ENCODE measurements at places on chromosomes 3 and 15.

DNA sequence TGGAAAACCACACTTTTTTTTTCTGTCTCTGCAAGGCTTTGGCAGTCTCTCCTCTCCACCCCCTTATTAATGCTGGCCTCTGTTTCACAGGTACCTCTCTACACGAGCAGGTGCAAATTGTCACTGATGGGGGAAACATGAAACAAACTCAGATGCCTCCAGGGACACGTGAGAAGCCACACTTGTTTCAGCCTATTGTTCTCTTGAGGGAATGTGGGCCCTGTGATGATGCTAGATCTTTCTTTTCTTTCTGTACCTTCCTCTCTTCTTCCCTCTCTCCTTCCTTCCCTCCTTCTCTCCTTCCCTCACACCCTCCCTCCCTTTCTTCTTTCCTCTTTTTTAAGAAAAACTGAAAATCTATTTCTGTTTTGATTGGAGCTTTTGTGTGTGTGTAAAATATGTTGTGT, 5.7 kb upstream of the BLM start:
- no peak for DNase-seq

- no peak for DNase-seq
These were observed 406.9 kb downstream of the TIGIT start for GRCh38 chr3:114700637-114701234.

DNA sequence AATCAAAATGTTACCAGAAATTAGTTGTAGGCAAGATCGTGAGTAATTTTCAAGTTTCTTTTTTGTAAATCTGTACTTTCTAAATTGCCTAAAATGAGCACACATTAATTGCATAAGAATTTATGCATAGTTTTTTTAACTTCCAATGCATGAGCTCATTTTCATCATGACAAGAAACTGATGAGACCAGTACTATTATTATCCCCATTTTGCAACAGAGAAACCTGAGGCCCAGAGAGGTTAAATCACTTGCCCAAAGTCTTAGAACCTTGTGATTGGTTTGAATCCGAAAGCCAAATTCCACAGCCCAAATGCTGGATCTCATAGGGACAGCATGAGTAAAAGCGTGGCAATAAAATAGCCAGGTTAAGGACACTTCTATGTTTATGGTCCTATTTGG, 274.7 kb downstream of the ERC2 start:
- DNase-seq: no peak

DNA sequence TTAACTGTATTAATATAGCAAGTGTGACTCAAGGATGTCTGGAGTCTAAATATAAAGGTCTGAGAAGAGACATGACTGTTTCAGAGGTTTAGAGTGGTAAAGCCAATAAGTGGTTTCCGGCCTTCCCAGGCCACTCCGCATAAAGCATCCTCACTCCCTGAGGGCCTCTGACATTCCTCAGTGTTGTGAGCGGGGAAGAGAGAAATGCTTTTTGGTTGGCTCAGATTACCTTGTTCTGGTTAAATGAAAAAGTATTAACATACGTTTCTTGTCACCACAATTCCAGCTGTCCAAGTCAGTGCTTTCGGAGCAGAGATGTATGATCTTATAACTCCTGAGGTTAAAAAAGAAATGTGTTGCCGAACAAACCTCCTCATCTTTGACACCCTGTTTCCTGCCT, 103.8 kb downstream of the RBMS3 start:
- DNase-seq: no peak

- DNase-seq: no peak
These were observed 223.0 kb upstream of the CDIN1 start for GRCh38 chr15:36356466-36356865.

GRCh38 chr3:133514418-133514817, 59.1 kb upstream of the CDV3 start:
- DNase-seq: no peak

DNA sequence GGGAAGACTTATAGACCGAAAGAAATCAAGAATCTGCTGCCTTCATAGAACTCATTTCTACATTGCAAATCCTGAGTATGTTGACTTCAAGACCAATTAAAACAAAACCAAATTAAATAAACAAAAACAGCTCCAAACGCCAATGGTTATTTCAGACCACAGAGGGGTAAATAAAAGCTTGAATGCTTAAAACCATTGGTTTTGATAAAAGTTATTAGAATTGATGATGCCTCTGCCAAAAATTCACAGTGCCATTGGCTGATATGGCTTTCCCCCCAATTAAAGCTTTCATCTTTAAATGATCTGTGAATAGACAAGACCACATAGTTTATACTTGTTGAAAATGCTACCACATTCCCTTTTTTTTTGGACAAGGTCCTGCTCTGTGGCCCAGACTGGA, 188.5 kb downstream of the NFKBIZ start:
- DNase-seq: no peak

GRCh38 chr3:104785947-104786346, 580.8 kb upstream of the ALCAM start:
- no peak for DNase-seq

DNA sequence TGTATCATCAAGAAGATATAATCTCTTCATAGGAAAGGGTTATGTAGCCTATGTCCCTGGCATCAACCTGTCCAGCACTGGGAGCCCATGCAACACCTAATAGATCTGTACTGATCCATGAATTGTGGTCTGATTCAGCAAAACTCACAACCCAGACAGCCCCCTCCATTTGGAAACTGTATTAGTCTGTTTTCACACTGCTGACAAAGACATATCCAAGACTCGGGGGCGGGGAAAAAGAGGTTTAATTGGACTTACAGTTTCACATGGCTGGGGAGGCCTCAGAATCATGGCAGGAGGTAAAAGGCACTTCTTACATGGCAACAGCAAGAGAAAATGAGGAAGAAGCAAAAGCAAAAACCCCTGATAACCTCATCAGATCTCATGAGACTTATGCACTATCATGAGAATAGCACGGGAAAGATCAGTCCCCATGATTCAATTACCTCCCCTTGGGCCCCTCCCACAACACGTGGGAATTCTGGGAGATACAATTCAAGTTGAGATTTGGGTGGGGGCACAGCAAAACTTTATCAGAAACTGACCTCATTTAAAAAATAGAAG, 83.3 kb downstream of the TRIM42 start:
- DNase-seq: no peak

- no peak for DNase-seq
These were observed 244.2 kb downstream of the PTPRG start for GRCh38 chr3:61805510-61806080.
